ENCODE measurements at places on chromosomes 2 and 18. TPM values are rescaled to one million over a fixed set of nuclear protein-coding genes. Genes with fewer than 3 reads are reported as not detected.
A peak's percentile ranks its signal among the peaks of the same experiment; 100 is the strongest.

GRCh38 chr2:6336752-6337471 is 528.8 kb downstream of the CMPK2 start:
- H3K4me1 ChIP-seq, result peaks cover 5% of the 10 kb centered on the region
- H3K4me3 ChIP-seq, result no peak overlapping the region
- H3K36me3 ChIP-seq, result no peaks in the 10 kb centered on the region
- H3K27me3 ChIP-seq, result peaks cover 2% of the 10 kb centered on the region
- no peak overlapping the region for H3K27ac ChIP-seq
- no peak for DNase-seq

DNA sequence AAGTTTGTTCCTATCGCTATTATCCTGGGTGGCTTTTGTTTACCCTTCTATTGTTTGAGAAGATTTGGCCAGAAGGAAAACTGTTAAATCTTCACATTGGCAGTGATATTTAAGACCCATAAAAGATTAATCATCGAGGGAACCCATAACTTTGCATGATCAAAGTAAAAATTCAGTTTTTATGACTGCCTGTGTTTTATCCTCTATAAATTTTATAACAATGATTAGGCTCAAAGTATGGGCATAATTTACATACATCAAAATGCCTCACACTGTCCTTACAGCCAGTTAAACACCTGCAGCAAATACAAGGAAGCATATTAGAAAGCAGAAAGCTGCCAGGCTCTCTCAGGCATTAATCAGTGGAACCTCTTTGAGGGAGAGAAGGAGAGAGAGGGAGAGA is 289.1 kb downstream of the ICOS start:
- no peak for DNase-seq
- no peak overlapping the region for H3K27ac ChIP-seq
- no peaks in the 10 kb centered on the region for H3K36me3 ChIP-seq
- no peaks in the 10 kb centered on the region for H3K4me1 ChIP-seq
- peaks cover 8% of the 10 kb centered on the region for H3K27me3 ChIP-seq

GRCh38 chr2:758073-758820 is 81.0 kb upstream of the TMEM18 start:
- no peaks in the 10 kb centered on the region for H3K4me1 ChIP-seq
- peaks cover 20% of the 10 kb centered on the region for H3K27me3 ChIP-seq
- DNase-seq, result no peak
- no peaks in the 10 kb centered on the region for H3K36me3 ChIP-seq

DNA sequence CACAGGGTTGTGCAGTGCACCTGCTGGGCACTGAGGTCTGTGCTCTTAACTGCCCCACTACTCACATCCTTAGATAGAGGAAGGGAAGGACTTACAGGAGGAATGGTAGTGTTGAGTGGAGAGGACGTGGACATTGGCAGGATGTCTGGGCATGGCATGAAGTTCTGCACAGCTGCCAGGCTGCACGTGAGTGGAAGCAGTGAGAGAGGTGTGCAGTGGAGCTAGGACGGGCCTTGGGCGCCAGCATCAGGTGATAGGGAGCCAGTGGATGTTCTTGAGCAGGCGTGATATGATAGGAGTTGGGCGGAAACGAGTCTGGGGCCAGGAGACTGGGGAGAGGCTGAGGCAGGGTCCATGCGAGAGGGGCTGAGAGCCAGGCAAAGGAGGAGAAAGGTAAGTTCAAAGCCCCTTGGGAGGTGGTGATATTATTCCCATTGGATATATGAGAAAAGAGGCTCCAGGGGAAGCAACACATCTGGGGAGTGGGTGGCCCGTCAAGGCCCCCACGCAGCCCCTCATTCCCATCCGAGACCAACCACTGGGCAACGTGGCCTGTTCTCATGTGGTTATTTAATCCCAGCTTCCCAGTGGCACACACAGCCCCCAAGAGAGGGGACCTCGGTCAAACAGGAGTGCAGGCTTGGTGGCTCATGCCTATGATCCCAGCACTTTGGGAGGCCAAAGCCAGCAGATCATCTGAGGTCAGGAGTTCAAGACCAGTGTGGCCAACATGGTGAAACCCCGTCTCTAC is 45.7 kb upstream of the SNED1 start:
- H3K27me3 ChIP-seq, result peaks cover 6% of the 10 kb centered on the region
- H3K4me1 ChIP-seq, result no peaks in the 10 kb centered on the region
- DNase-seq, result no peak
- no peak overlapping the region for H3K27ac ChIP-seq
- no peak overlapping the region for H3K4me3 ChIP-seq

- peaks cover 12% of the 10 kb centered on the region for H3K27me3 ChIP-seq
- H3K27ac ChIP-seq, result no peak overlapping the region
- peaks cover 5% of the 10 kb centered on the region for H3K4me1 ChIP-seq
- no peaks in the 10 kb centered on the region for H3K36me3 ChIP-seq
- DNase-seq, result no peak
- H3K4me3 ChIP-seq, result no peak overlapping the region
These were observed 231.7 kb downstream of the TRIB2 start for GRCh38 chr2:12948231-12948960.

GRCh38 chr2:55875434-55876135 is 48.0 kb downstream of the EFEMP1 start:
- H3K27me3 ChIP-seq, result peaks cover 2% of the 10 kb centered on the region
- H3K36me3 ChIP-seq, result no peaks in the 10 kb centered on the region
- peaks cover 9% of the 10 kb centered on the region for H3K4me1 ChIP-seq
- H3K4me3 ChIP-seq, result no peak overlapping the region
- H3K27ac ChIP-seq, result no peak overlapping the region
- no peak for DNase-seq

DNA sequence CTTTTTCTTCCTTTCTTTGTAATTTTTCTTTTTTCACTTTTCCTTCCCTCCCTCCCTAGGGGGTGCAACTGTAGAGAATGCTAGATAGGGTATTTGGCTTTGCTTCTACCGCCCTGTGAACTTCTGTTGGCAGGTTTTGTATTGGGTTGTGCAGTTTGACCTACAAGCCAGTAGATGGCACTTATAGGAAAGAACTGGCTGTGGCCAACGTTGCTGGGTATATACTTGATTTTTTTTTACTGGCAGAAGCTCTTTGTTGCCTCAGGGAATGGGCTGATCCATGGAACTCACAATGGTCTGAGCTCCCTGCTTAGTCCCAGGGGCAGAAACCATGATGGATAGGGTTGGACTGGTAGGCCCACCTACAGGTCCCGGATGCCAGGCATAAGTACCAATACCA is 1019.5 kb upstream of the LRRTM1 start:
- H3K4me3 ChIP-seq, result no peak overlapping the region
- H3K4me1 ChIP-seq, result no peaks in the 10 kb centered on the region
- no peaks in the 10 kb centered on the region for H3K27me3 ChIP-seq
- DNase-seq, result no peak

DNA sequence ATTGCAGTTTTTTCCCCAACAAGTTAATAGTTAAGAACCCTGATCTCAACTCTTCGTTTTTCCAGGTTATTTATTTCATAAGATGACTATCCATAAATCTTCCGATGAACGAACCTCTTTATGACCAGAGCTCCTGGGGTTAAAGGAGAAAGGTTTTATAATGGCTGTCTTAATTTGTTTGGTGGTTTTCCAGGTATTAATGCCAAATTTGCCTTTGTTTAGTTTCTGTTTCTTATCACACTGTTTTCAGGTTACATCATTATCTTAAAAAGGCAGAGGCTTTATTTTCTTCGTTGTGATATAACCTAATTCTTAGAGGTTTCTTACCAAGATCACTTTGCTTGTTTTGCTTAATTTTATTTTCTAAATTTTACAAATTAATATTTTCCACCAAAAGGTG is 10.1 kb downstream of the ZNF638 start:
- H3K36me3 ChIP-seq, result peaks cover 35% of the 10 kb centered on the region
- no peak overlapping the region for H3K27ac ChIP-seq
- DNase-seq, result no peak
- peaks cover 47% of the 10 kb centered on the region for H3K4me1 ChIP-seq
- H3K4me3 ChIP-seq, result no peak overlapping the region

DNA sequence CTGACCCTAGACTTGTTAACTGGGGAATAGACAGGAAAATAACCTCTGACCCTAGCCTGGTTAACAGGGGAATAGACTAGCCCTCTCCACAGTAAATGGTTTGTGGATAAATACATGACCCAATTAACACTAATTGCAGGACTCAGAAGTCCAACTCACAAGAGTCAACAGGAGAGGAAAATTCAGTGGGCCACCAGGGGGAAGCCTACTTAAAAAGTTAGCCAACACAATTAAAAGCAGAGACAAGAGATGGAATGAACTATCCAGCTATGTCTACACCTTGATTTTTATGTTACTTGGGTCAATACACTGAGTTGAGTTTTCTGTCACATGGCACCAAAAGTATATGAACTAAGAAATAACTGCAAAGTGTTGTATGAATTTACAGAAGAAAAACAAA is 158.8 kb upstream of the SLC39A10 start:
- H3K36me3 ChIP-seq, result no peaks in the 10 kb centered on the region
- no peak overlapping the region for H3K27ac ChIP-seq
- no peaks in the 10 kb centered on the region for H3K27me3 ChIP-seq

DNA sequence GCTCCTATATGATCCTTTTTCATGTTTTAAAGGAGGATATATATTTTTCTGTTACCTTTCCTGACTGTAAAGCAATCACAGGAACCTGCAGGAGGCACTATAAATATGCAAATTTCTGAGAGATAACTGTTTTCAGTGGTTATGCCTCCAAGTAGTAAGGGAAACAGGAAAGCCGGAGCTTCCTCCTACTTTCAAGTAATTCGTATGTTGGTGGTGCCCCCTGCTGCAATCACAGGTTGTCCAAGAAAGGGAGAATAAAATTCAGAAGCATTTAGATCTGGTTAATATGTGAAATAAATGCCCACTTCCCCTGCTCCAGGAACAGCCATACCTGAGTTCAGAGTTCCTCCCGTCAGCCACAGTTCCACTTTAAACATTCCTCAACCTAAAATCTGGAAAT is 12.0 kb upstream of the BCL11A start:
- H3K27me3 ChIP-seq, result peaks cover 5% of the 10 kb centered on the region
- peaks cover 21% of the 10 kb centered on the region for H3K4me1 ChIP-seq
- H3K36me3 ChIP-seq, result no peaks in the 10 kb centered on the region
- no peak overlapping the region for H3K27ac ChIP-seq

- no peak for DNase-seq
- no peak overlapping the region for H3K4me3 ChIP-seq
- peaks cover 70% of the 10 kb centered on the region for H3K36me3 ChIP-seq
- no peaks in the 10 kb centered on the region for H3K4me1 ChIP-seq
- H3K27ac ChIP-seq, result no peak overlapping the region
These were observed 40.8 kb downstream of the PRPF40A start for GRCh38 chr2:152676461-152676860.

DNA sequence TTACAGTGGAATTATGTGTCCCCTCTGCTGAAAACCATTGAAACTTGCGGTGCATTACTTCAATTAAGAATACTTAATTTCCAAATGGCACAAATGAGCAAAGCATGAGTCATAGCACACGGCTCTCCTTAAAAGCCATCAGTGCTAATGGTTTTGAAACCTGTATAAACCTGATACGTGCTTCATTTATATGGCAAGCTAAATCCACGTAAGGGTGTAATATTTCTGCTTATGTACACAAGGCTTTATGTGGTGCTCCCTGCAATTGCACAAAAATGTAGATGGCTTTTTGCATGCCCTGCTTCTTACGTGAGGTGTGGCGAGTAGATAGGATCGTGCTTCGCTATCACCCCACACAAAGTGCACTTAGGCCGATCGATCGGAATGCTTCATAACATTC is 840.9 kb downstream of the GALR1 start:
- H3K27ac ChIP-seq, result no peak overlapping the region
- no peak for DNase-seq
- H3K4me3 ChIP-seq, result no peak overlapping the region
- H3K27me3 ChIP-seq, result no peaks in the 10 kb centered on the region
- no peaks in the 10 kb centered on the region for H3K36me3 ChIP-seq
- H3K4me1 ChIP-seq, result no peaks in the 10 kb centered on the region

DNA sequence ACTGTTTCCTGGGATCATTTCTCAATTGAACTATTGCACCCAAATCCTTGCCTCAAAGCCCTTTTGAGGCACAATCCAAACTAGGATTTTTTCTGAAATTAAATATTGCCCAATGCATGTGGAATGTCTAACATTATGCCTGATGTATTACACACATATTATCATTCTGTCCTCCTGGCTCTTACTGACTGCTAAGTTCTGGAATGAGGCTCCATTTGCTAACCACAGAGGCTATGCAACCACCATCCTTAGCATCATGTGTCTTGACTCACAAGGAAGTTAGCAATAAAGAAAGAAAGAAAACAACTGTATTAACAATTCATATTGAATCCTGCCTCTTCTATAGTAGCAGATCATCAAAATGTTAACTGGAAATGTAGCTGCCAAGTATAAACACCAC is 1142.7 kb downstream of the CNTNAP5 start:
- H3K36me3 ChIP-seq, result no peaks in the 10 kb centered on the region
- no peak overlapping the region for H3K27ac ChIP-seq
- H3K4me3 ChIP-seq, result no peak overlapping the region
- no peak for DNase-seq

DNA sequence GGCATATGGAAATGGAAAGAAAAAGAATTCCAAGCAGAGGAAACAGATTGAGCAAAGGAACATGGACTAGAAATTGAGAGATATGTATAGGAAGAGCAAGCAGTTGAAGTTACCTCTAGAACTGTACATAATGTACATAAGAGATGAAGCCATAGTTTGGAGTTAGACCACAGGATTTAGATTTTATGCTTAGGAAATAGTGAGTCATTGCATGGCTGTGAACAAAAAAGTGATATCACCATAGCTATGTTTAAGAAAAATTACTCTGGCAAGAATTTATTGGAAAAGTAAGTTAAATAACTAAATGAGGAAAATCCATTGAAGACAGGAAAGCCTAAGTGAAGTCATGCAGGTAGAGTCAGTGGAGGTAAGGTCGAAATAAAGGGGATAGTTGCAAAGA is 99.4 kb upstream of the GALNT5 start:
- no peak overlapping the region for H3K27ac ChIP-seq
- no peaks in the 10 kb centered on the region for H3K36me3 ChIP-seq
- no peak overlapping the region for H3K4me3 ChIP-seq
- DNase-seq, result no peak
- H3K4me1 ChIP-seq, result no peaks in the 10 kb centered on the region

GRCh38 chr2:63735263-63735662 is 106.4 kb upstream of the UGP2 start:
- no peaks in the 10 kb centered on the region for H3K36me3 ChIP-seq
- H3K27ac ChIP-seq, result no peak overlapping the region
- no peak overlapping the region for H3K4me3 ChIP-seq
- H3K4me1 ChIP-seq, result no peaks in the 10 kb centered on the region

GRCh38 chr2:29322011-29322410 is 206.8 kb downstream of the CLIP4 start:
- H3K4me1 ChIP-seq, result peaks cover 9% of the 10 kb centered on the region
- DNase-seq, result no peak
- no peak overlapping the region for H3K4me3 ChIP-seq

- no peak overlapping the region for H3K4me3 ChIP-seq
- peaks cover 40% of the 10 kb centered on the region for H3K4me1 ChIP-seq
- H3K27me3 ChIP-seq, result no peaks in the 10 kb centered on the region
- H3K27ac ChIP-seq, result peak overlapping the region; percentile 30
These were observed 165.1 kb downstream of the FMNL2 start for GRCh38 chr2:152499896-152500735.

- no peaks in the 10 kb centered on the region for H3K36me3 ChIP-seq
- no peak overlapping the region for H3K27ac ChIP-seq
- H3K27me3 ChIP-seq, result no peaks in the 10 kb centered on the region
- peaks cover 35% of the 10 kb centered on the region for H3K4me1 ChIP-seq
- DNase-seq, result no peak
These were observed 893.5 kb upstream of the ZEB2 start for GRCh38 chr2:145413261-145414030.

Gene UGT1A5
- not detected for total RNA-seq

Gene ARPC2
- 711 TPM for total RNA-seq

Gene ATP6V1B1
- total RNA-seq, result not detected

Gene CFC1
- not detected for total RNA-seq

Gene LRP2
- not detected for total RNA-seq

Gene CAD
- 55.9 TPM for total RNA-seq

Gene SPATA3
- total RNA-seq, result not detected

Gene DPYSL5
- total RNA-seq, result not detected

Gene DNER
- not detected for total RNA-seq

Gene BOK
- total RNA-seq, result 0.10 TPM

Gene UBXN2A
- total RNA-seq, result 9.4 TPM

Gene ERICH2
- not detected for total RNA-seq

Gene SKOR2
- total RNA-seq, result not detected

Measured in activated B cell treated with CpG ODN at 0.5 μM for 24 hours (primary cell).